ENCODE measurements at places on chromosomes 5 and 9. TPM values are rescaled to one million over a fixed set of nuclear protein-coding genes. Genes with fewer than 3 reads are reported as not detected.

The ANKRD20A1 gene
- 1.3 TPM for total RNA-seq

The FGF1 gene
- 0.30 TPM for total RNA-seq

The PCDHGB2 gene
- total RNA-seq = not detected

The SGCD gene
- 4.5 TPM for total RNA-seq

The GABBR2 gene
- total RNA-seq = 0.08 TPM

The SH3TC2 gene
- 0.59 TPM for total RNA-seq

The EPB41L4A gene
- total RNA-seq = 1.2 TPM

The CDC42SE2 gene
- 32.3 TPM for total RNA-seq

The IGFBPL1 gene
- 2.9 TPM for total RNA-seq

The IL3 gene
- total RNA-seq = not detected

The PDE6A gene
- 0.17 TPM for total RNA-seq

The HAND1 gene
- total RNA-seq = not detected

The ORM2 gene
- total RNA-seq = not detected

The KIF24 gene
- 3.4 TPM for total RNA-seq

The GKAP1 gene
- 5.4 TPM for total RNA-seq

The SNAPC3 gene
- 15.5 TPM for total RNA-seq

The RNF38 gene
- total RNA-seq = 8.9 TPM

The IRX1 gene
- total RNA-seq = not detected

The KCNV2 gene
- not detected for total RNA-seq

The CCDC183 gene
- 0.49 TPM for total RNA-seq

The FOXI1 gene
- total RNA-seq = not detected

The CKS2 gene
- 465 TPM for total RNA-seq

The RASGRF2 gene
- 2.1 TPM for total RNA-seq

The STC2 gene
- total RNA-seq = 73.3 TPM

The ITGA2 gene
- 29.0 TPM for total RNA-seq

The SLC4A9 gene
- not detected for total RNA-seq

The GCNT1 gene
- total RNA-seq = 2.9 TPM

The HTR4 gene
- not detected for total RNA-seq

The C5orf58 gene
- total RNA-seq = not detected

The GALNT12 gene
- 5.1 TPM for total RNA-seq

The CACNA1B gene
- 0.04 TPM for total RNA-seq

The EQTN gene
- not detected for total RNA-seq

The NAIP gene
- 0.27 TPM for total RNA-seq

The SLC34A1 gene
- total RNA-seq = not detected

The GRXCR2 gene
- not detected for total RNA-seq

The SIT1 gene
- total RNA-seq = not detected

The CNTFR gene
- total RNA-seq = 0.14 TPM

The GDNF gene
- 0.11 TPM for total RNA-seq

The ENTPD2 gene
- 0.91 TPM for total RNA-seq

The CDH10 gene
- 0.27 TPM for total RNA-seq

The PCDHB3 gene
- not detected for total RNA-seq

The RAB3C gene
- not detected for total RNA-seq

The NUTM2G gene
- not detected for total RNA-seq

The WHRN gene
- 8.1 TPM for total RNA-seq

The ARL14EPL gene
- total RNA-seq = 0.19 TPM

The FCN1 gene
- total RNA-seq = not detected

The CD180 gene
- total RNA-seq = not detected

The NIPBL gene
- total RNA-seq = 13.5 TPM

The NR5A1 gene
- not detected for total RNA-seq

The CDX1 gene
- total RNA-seq = not detected

The GRM6 gene
- not detected for total RNA-seq

The FRRS1L gene
- 0.30 TPM for total RNA-seq

The GABRB2 gene
- total RNA-seq = not detected
